Cortex of kidney (tissue), 1 donor: ENCODE measurements at places on chromosomes 16 and 17.

DNA sequence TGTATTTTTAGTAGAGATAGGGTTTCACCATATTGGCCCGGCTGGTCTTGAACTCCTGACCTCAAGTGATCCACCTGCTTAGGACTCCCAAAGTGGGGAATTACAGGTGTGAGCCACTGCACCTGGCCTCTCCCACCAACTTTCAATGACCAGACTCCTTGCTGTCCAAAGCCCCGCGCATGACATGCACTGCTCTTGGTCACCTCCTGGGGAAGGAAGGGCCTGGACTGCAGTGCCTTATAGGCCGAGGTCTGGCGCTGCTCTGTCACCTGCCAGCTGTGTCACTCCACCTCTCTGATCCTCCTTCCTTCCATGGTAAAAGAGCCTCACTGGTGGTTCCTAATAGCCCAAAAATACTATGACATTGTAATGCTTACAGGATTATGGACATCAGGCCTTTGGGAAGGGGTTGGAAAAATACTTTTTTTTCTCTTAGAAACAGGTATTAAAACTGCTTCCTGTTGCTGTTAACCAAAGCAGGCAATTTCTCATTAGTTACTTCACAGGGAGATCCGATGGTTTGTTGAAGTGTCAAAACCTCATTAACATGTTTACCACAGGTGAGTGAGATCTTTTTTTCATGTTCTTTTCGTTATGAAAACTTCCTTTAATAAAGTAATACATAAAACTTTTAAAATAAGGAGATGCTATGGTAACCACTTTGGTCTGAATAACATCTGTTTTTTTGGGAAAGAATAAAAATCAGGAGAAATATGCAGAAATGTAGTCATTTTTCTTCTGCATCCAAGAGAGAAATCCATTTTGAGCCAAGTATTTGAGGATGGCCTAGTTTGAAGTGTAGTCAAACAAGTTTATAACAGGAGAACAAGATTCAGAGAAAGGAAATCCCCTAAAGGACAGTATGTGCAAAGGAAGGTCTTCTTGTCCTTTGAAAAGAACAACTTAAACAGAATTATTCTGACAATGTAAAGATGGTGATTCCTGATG, 35.5 kb downstream of the GRB7 start:
- DNase-seq = no peak

- DNase-seq = no peak
These were observed 49.3 kb upstream of the CACNG4 start for GRCh38 chr17:66915204-66915611.

DNA sequence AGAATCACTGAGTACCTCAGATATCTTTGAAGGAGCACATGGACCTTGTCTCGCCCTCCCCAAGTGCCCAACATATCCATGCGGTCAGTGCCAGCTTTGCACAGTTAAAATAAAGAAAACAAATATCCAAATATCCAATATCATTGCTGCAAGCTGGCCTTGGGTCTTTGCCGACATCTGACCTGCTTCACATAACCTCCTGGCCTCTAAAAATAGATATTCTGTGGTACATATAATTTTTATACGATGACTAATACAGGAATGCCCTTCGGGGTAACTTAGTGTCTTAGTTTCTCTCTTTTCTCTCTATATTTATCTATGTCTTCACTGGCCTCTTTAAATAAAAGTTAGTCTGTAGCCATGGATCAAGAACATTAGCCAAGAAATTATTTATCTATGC, 67.8 kb downstream of the MAF start:
- no peak for DNase-seq

- no peak for DNase-seq
These were observed 5.6 kb downstream of the RCVRN start for GRCh38 chr17:9899280-9900043.

GRCh38 chr16:14487579-14487978, 142.5 kb downstream of the PARN start:
- DNase-seq = no peak

DNA sequence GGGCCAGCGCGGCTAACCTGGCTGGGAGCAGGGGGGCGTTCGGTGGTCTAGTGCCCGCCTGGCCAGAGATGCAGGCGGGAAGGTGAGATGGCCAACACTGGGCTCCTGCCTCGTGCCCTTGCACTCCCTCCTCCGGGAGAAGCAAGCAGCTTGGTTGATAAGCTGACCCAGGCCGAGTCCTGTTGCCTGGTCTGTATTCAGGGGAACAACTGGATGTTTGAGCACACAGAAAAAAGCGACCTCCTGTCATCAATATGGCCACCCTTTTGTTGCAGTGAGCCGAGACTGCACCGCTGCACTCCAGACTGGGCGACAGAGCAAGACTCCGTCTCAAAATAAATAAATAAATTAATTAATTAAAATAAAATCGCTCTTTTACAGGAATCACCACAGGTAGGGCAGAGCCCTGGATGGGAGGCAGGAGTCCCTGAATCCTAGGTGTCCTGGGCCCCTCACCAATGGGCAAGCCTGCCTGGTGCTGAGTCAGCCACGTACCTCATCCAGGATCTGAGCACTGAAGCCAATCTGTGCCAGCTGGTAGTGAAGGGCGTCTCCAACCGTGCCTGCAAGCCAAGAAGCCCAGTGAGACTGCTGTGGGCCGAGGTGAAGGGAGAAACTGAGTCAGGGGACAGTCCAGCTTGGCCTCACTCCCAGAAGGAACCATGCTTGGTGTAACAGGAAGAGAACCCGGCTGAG, 31.8 kb downstream of the HASPIN start:
- no peak for DNase-seq

GRCh38 chr16:70705056-70705455, 19.2 kb upstream of the MTSS2 start:
- no peak for DNase-seq

DNA sequence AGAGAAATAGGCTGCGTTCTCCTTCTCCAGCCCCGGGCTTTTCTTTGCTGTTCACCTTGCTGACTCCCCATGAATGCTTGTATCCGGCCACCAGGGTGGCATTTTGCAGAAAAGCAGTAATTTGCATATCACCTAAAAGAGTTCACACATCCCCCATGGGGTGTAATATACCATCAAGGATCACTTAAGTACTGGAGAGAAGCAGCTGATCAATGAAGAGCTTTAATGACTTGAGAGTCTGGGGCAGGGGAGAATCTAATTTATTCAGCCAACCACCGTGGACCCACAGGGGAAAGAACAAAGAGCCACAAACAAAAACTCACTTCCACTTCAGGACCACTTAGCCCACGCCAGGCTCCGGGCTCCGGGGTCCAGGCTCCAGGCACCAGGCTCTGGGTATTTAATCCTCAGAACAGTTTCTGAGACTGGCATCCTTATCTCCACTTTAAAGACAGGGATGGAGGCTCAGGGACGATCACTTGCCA, 33.9 kb upstream of the SEC14L1 start:
- DNase-seq = no peak

DNA sequence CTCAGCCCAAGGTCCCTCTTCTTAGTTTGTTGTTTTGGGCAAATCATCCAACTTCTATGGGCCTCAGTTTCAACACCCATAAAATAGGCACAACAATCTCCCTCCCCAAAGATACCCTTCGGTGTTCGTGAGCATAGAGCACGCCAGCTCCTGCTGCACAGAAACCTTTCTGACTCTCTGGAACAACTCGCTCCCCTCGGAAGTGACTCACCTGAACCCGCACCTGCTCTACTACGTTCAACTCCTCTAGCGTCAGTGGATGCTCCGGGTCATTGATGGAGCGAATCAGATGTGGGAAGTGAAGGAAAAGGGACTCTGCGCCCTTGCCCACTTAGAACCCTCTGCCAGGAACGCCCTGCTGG, 445 bp downstream of the CIAO2B start:
- DNase-seq = no peak

- no peak for DNase-seq
These were observed 552.7 kb upstream of the PSMD7 start for GRCh38 chr16:73743665-73744496.

- no peak for DNase-seq
These were observed 528 bp upstream of the NOL11 start for GRCh38 chr17:67717192-67717623.

GRCh38 chr17:33234930-33235685, 58.0 kb downstream of the ASIC2 start:
- no peak for DNase-seq

DNA sequence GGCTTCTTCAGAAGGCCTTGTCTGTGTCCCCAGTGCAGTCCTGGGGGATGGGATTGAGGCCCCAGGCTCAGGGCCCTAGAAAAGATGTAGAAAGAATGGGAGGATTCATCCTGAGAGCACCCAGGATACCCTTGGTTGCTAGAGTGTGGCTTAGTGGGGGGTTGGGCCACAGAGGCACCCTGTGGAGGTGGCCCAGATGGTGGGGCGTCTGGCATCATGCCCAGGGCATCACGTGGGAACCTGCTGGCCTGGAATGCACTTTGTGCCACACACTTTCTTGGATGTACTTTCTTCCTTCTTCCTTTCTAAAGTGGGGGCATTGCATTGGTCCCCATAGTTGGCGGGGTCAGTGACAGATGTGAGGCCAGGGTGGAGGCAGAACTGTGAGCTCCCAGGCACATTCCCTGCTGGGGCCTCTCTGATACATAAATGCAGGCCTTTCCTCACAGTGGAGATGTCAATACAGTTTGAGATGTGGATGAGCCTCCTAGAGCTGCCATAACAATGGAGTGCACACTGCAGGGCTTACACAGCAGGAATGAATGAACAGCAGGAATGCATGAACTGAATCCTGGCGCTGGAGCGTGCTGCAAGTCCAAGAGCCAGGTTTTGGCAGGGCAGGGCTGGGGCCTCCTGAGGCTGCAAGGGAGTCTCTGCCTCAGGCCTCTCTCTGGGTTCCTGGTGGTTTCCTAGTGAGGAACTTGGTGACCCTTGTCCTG, 43.3 kb downstream of the MGAT5B start:
- no peak for DNase-seq

DNA sequence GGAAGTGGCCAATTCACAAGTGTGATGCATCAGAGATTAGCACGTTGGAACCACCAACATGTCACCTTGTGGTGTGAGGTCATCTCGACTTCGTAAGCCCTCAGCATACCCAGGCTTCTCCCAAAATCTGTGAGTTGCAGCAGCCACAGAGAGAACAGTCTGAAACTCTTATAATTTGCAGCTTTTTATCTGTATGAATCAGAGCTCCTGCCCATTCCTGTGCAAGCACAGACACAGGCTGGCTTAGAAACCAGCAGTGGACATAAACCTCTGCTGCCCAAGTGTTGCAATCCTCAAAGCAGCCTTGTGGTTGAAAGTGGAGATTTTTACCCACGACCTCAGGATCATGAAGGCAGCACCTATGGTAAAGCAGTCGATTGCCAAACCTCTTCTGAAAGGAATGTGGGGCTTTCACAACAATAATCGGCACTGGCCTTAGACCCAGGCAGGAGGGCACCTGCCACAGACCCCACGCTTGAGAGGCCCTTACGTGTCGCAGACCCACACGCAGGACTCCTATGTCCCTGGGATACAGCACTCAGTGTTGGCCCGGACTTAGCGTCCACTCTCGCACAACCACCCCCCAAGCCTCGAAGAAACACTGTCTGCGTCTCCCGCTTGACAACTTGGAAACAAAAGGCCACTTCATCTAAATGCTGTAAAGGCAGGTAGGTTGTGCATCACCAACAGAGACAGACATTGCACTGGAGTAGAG, 24.5 kb upstream of the OSGIN1 start:
- DNase-seq = no peak

GRCh38 chr16:66842765-66843164, 1.4 kb upstream of the CA7 start:
- DNase-seq = no peak

- no peak for DNase-seq
These were observed 1.5 kb downstream of the CYBA start for GRCh38 chr16:88649195-88649923.

- no peak for DNase-seq
These were observed 1.1 kb upstream of the STAT5B start for GRCh38 chr17:42277342-42277712.

GRCh38 chr16:35573407-35573806, 2114.0 kb downstream of the TP53TG3F start:
- DNase-seq = no peak

DNA sequence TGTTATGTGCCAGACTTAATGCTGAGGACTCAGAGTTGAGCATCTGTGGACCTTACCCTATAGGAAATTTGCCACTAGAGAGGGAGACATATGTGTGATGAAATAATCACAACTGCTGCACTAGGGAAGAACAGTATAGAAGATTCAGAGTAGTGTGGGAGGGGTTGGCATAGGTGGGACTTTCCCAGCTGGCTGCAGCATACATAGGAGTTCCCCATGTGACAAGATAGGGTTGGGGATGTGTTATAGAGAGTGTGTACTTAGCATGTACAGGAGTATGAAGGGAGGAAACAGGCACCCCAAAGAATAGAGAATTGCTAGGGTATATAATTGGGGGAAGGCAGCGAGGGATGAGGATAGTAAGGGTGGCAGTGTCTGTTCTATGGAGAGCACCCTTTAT, 2.9 kb downstream of the NUP93 start:
- DNase-seq = no peak

- DNase-seq = no peak
These were observed at the start of gene TMC8 for GRCh38 chr17:78130437-78131101. TMC8 (plus strand) TSS chr17:78130771; CDS start chr17:78131589, 818 bp downstream.

DNA sequence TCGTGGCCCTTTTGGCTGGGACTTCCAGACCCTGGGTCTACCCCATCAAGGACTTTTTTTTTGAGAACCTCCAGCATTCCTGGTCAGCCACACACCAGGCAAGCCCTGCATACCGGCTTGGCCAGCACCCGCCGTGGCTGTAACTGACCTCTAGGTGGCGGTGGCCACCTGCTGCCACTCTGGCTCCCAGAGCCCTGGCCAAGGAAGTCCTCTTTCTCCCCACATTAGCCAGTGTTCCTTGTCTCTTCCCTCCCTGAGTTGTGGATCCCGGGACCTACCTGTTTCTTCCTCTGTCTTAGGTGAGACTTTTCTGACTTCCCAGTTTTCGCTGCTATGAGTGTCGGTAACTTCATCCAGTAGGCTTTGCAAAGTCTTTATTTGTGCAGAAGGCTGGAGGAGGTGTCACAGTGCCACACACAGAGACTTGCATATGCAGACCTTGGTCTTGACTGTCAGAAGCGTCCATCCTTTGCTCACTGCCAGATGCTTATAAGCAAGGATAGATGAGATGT, 348.3 kb downstream of the CPPED1 start:
- no peak for DNase-seq

DNA sequence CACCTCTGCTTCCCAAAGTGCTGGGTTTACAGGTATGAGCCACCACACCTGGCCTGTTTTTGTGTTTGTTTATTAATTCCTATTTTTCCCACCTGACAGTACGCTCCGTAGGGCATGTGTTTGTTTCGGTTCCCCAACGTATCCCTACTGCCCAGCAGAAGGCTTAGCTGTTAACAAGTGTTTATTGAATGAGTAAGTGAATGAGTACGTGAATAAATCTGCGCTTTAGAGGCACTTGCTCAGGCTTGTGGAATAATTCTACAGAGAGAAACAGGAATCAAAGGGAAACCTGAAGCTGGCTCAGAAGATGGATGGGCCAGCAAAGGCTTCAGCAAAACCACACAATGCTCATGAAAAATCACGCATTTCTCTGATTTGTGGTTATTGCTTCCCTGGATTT, 647.9 kb downstream of the MAF start:
- no peak for DNase-seq
